ENCODE measurements at places on chromosomes 11 and 22.

DNA sequence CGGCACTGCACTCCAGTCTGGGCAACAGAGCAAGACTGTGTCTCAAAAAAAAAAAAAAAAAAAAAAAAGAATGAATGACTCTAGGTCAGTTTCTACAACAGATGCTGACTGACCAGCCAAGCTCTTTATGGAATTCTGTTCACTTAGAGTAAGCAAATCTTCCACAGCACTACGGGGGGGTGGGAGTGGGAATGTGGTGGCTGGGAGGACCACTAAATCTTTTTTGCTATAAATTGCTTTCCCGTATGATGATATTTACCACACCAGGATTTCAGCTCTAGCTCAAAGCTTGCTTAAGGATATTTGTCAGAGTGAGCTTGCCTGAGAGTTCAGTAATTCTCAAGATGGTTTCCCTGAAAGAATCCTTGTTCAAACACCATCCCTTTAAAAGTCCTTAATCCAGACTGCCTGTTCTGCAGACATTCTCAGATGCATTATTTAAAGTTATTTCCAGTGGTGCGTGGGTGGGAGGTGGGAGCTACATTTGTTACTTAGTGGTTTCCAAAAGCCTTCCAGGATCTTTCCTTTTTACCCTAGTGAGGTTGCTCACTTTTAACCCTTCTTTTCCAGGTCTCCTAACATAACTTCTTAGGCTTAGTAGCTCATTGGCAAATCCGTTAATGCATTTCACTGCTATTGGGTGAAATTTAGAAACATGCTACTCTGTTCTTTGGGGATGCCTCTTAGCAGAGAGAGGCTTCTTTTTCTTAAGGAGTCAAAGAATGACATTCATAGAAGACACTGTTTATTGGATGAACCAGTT, 65.9 kb downstream of the UBASH3B start:
- DNase-seq, result no peak

DNA sequence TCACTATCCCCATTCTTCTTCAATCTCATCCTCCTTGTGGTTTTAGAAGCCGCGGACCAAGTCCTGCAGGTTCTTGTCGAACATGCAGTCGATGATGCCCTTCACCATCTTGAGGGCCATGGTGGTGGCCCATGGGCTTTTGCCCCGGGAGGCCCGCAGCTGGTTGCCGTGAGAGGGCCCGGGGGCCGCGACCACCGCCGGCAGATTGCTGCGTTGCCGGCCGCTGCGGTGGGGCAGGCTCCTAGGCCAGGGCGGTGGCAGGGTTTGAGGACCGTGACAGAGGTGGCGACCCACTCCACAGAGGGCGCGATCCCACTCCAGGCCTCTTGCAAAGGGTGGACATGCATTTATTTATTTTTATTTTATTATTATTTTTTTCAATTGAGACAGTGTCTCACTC, 67.0 kb downstream of the APOL5 start:
- DNase-seq, result no peak

DNA sequence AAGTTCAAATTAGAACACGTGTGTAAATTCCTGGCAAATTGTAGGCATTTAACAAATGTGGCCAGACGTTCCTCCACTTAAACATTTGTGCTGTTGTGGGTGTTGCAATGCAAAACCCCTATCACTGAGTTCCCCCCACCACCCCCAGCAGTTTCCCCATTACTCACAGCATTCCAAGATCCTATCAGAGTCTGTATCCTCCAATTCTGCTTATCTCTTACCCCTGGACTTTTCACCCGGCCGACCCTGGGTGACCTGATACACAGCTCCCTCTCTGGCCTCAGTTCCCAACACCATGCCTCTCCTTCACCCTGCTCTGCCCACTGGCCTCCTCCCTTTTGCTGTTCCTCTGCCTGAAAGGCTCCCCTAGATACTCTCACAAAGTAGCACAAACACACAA, 31.4 kb upstream of the AQP11 start:
- DNase-seq, result no peak

DNA sequence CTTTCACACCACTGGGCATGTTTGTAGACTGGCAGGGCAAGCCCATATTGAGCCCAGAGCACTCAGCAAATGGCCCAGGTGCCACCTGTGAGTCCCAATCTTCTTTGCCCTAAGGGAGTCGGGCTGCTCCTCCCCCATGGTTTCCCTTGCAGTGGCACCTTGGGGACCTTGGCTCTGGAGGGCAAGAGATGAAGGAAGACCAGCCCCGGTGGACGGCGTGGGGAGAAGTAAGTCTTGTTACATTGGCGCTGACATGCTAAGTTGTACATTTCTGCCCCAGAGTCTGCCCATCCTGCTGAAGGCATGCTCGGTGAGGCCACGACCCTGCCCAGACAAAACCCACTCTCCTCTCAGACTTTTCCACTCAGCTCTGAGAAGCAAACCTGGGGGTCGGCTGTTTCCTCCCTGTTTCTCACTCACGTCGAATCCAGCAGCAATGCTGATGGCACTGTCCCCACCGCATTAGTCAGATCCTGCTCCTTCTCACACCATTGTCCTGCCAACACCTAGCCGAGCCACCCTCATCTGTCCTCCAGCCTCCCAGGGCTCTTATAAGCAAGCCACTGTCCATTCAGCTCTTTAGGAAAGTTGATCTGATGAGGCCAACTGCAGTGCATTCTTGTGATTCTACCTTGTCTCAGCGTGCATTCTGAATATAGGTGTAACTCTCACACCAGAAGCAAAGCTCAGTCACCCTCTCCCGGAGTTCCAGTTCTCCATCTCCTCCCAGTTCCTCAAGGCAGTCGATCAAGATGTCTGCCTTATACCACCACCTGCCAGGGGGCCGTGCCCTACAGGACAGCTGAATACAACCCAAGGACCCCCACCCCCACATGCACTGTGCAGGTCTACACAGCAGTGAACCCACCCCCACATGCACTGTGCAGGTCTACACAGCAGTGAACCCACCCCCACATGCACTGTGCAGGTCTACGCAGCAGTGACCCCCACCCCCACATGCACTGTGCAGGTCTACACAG, 827.1 kb downstream of the TBC1D22A start:
- no peak for DNase-seq

DNA sequence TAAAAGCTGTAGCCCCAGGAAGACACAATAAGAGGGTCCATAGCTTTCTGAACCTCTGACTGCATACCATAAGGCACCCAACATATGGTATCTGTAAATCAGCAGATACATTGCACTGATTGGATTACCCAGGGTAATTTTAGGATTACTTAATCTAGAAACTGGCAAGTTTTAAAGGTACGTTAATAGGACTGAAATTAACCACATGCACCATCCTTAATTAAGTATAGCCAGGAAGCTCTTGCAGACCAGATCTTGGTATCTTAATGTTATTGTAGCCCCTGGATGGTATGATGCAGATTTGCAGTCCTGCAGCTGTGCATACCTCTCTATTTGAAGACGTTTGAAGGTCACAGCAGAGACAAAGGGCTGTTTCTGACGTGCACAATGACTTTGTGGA, 72.8 kb downstream of the ARHGAP42 start:
- no peak for DNase-seq

DNA sequence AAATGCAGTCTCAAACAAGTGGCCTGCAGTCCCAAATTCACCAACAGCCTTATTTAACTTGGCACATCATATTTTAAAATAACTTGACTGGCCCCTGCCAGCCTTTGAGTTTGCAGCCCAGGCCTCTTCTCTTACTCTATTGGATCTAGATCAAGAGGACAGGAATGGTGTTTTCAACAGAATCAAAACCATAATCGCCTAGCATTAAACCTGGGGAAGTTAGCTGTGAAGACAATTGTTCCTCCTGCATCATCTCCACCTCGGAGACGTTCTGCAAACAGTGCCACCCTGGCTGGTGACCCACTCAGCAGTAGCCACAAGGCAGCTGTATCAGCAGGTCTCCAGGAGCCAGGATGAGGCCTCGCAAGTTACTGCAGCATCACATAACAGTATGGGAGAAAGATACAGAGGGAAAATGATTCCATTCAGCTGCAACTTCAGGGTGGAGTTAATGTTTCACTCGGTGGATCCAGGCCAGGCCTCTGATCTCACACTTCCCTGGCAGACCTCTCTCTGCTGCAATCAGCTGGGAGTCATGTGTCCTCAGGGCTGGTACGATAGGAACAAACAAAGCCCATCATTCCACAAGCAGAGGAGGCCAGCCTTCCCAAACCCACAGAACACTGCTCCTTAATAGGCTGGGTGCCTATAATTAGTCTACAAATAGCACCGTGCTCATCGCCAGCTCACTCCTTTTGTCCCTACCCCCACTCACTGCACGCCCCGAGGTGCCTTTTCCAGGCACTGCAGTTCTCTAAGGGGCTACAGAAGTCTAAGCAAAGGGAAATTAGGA, 18.6 kb upstream of the SCN2B start:
- no peak for DNase-seq

DNA sequence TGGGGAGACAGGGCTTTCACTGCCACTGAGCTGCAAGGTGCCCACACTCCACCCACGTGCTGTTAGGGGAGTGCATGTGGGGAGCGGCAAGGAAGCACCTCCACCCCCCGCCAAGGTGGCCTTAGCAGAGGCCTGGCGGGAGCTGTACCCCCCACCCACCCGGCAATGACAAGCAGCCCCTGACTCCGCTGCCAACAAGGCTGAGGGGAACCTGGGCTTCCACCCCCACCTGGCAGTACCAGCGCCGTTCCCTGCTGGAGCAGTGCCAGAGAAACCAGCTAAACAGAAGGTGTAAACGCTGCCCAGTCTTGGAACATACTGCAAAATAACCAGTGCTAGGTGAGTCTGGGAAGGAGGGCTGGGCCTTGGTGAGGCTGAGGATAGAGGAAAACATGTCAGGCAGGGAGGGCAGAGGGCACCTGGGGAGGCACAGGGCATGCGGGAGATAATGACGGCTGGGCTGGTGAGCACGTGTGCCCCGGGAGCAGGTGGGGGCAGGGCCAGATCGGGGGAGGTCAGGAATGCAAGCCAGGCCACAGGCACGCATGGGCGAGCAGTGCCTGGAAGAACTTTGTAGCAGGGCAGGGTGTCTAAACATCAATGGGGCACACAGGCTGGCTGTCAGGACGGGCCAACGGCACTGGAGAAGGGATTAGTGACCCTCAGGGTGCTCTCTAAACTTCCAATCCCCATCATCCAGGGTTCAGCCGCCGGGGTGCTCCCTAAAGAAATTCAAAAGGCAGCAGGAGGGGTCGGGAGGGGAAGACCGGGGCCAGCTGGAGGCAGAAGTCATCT, 6.6 kb downstream of the CERK start:
- DNase-seq, result no peak

GRCh38 chr11:44003736-44004451, 43.9 kb upstream of the ACCSL start:
- DNase-seq, result no peak
